Stimulated activated CD4-positive, alpha-beta T cell treated with anti-CD3 and anti-CD28 coated beads, Interleukin-4, amount 100 ng/mL, for 1 hour (primary cell): ENCODE measurements at places on chromosomes 6 and 20.
A peak's percentile ranks its signal among the peaks of the same experiment; 100 is the strongest.

- DNase-seq, result no peak
Observed at GRCh38 chr6:14638906-14639761, 521.6 kb downstream of the CD83 start.

DNA sequence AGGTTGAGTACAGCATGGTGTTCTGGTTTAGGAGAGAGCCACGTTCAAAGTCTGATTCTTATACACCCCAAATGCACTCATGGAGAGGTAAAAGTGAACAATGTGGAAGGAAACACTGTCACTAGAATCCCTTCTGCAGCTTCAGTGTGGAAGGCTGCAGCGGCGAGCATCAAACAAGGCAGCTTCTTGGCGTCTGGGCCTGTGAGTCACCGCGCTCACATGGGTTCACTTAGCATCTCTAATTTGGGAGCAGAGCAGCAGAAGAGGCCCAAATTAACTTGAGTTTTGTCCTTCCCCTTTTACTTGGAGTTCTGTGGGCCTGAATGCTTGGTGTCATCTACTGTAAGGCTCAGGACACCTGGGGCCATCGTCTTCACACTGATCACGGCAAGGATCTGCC, 10.9 kb upstream of the E2F1 start:
- DNase-seq, result no peak

- no peak for DNase-seq
Observed at GRCh38 chr6:156919370-156919769, 142.2 kb downstream of the ARID1B start.

DNA sequence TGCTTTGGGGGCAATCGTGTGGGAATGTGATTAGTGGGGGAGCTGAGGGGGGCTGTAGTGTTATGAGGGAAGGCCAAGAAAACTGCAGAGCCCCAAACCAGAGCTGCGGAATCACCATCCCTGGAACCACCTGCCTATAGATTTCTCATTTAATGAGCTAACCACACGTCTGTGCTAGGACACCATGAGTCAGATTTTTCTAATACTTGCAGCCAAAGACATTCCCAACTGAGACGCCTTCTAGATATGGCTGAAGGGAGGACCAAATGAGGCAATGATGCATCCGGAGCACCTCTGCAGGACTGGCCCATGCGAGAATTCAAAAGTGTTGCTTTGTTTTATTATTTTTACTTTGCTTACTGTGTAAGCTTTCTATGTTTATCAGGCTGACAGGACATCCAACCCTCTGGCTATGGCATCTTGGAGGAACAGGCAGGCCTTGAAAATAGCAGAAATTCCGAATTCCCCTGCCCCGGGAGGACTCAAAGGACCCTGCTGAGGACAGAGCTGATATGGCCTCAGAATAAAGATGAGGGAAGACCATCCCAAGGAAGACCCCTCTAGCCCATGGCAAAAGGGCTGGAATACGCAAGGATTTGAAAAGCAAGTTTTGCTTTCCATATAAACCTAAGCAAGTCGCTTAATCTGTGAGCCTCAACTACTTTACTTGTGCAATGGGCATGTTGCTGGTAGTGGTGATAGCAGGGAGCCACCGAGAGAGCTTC, 3.1 kb upstream of the PTGIS start:
- no peak for DNase-seq

DNA sequence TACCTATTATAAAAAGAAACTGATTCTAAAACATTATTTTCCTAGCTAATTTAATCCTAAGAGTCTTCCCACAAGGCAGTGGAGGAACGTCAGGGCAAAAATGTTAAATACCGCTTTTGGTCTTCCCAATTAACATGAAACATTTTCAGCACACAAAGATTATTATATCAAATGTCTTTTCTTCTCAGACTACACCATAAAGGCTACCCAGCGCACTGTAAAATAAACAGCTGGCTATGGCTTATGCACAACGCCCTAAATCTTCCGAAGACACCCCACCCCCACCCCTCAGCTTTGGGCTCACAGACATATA, 1.0 kb downstream of the NUDT3 start:
- no peak for DNase-seq

GRCh38 chr6:134757911-134758361, 192.0 kb downstream of the ALDH8A1 start:
- no peak for DNase-seq

DNA sequence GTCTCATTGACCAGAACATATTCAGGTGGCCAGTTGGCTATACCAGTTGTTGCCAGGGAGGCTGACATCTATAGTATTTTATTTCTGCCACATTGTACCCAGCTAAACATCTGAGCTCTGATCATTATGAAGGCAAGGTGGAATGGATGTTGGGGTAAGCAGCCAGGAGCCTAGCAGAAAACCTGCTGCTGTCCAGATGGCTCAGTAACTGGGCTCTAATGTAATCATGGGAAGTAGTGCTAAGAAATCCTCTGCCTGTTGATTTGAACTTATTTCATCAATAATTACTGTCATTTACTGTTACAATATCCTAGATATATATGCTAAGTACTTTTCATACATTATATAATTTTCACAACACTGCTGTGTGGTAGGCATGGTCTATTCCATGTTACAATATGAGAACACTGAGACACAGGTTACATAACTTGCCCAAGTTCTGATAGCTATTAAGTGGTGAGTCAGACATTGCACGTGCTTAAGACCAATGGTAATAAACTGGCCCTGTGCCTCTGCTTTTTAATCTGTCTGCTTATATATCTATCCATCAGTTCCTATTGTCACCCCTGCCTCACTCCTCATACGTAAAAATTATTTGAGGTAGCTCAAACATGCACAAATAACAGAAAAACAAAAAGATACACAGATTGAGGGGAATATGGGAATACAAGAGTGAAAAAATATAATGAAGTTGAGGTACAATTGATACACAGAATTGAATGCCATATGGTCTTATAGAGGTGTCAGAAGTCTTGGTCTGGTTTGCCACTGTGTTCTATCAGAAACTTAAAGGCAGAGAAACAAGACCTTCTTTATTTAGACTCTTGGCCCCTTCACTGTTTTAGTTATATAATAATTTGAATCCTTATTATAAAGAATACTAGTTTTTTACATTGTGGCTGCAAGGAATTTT, 25.2 kb downstream of the TBPL1 start:
- DNase-seq, result no peak

DNA sequence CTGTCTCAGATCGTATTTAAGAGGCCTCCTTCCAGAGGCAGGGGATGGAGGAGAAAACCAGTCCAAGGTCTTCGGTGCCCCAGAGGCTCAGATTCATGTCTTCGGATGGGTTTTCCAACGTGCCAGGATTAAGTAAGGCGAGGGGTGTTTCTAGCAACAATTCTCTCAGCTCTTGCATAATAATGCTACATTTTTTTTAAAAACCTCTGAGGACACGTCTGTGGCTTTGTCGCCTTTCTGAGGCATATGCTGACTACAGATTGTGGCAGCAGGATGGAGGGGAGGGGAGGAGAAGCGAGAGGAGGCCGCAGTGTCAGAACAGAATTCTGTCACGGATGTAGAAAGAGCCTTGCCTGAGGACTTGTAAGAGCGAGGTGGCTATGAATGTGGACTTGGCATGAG, 17.7 kb upstream of the CCDC167 start:
- DNase-seq, result peak; percentile 60

DNA sequence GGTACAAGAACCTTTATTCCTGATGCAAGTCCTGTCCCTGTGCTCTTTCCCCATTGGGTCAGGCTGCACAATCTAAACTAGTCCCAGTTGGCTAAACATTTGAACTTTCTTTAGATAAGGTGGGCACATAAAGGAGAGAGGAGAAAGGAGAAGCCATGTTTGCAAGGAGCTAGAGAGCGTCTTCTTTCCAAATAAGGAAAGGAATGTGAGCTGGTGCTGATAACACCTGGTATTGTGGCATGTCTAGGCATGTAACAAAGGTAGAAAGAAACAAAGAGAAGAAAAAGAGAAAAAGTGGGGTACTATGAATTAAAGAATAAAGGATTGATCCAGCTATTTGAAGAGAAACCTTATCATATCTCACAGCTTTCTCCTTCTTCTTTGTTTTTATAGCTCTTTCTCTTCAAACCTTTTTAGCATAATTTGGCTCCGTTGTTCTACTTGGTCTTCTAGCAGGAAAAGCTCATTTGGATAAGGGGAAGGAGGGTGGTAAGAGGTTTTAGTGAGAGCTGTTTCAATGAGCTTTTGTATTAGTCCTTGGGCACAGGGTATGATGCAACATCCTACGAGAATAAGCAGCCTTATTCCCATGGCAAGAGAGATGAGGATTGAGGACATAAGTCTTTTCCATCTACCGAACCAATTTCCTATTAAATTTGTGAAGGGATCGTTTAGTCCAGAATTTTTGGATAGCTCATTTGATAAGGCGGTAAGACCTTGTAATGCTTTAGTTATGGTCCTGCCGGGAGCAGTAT, 415.5 kb upstream of the MAN1A1 start:
- DNase-seq, result no peak

DNA sequence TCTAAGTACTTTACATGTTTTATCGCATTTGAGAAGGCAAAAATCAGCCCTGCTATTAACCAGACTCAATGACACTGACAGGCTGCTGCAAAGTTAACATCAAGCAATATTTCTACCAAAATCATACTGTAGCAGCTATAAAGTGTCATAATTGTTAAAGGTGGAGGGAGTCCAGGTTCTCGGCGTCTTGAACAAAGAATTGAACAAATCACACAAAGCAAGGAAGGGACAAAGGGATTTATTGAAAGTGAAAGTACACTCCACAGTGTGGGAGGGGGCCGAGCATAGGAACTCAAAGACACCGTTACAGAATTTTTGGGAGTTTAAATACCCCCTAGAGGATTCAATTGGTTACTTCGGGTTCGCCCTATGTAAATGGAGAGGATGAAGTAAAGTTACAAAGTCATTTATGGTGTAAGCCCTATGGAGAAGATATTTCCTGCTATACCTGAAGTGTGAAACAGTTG, 12.9 kb upstream of the ZNF391 start:
- DNase-seq, result no peak

- no peak for DNase-seq
Observed at GRCh38 chr6:142845143-142845571, 99.8 kb downstream of the HIVEP2 start.

GRCh38 chr20:257419-257818, at the start of gene DEFB132:
TSS of gene DEFB132 (plus strand) at chr20:257724. CDS start at chr20:257779, 55 bp downstream.
- no peak for DNase-seq

DNA sequence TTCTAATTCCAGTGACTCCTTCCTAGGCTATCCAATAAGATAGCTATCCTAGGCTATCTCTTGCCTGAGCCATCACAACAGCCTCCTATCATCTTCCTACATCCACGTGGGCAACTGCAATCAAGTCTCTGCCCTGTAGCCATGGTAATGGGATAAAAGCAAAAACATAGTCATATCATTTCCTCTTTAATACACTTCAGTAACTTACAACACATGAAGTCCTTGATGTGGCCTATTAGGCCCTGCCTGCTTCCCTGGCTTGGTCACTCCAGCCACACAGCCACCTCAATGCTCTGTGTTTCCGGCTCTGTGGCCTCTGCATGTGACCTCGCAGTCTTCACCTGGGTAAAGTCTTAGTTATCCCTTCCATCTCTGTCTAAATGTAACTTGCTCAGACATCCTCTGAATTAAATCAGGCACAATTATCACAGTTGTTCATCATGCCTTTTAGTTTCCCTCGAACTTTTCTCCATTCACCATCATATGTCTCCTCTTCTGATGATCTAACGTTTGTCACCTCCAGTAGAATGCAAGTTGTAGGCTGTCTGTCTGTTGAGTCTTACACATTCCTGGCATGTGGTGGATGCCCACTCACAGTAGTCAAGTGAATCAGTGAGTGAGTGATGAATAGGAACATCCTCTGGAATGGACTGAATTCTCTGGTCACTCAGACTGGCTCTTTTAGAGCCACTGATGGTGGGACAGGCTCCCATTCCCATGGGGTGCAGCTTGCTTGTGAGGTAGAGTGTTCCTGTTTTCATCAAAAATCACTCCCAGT, 229.4 kb downstream of the TBC1D7 start:
- DNase-seq, result no peak
